Tibial nerve (tissue), 4 donors: ENCODE measurements at places on chromosomes 6 and 20.

GRCh38 chr6:111184827-111185532 is 97.7 kb downstream of the SLC16A10 start:
- DNase-seq, result no peak

DNA sequence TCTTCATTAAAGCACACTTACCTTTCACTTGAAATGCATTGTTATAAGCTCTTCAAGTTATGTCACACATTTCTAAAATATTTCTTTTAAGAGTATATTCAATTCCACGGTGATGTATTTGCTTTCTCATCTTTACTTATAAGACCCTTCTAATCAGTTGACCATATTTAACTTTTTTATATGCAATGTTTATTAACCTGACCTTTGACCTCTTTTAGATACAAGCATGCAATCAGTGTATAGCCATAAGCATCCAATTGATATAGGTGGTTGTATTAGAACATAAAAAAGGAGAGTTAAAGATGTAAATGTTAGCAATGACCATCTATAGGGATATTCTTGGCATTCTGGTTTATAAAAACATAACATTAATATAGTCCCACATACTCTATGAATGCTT is 9.2 kb downstream of the USP49 start:
- DNase-seq, result no peak

- DNase-seq, result no peak
Observed at GRCh38 chr20:53210931-53211330, 238.8 kb downstream of the TSHZ2 start.

GRCh38 chr6:155434829-155435423 is 20.7 kb downstream of the NOX3 start:
- no peak for DNase-seq

GRCh38 chr6:35432291-35432690 is 19.8 kb upstream of the FANCE start:
- no peak for DNase-seq

DNA sequence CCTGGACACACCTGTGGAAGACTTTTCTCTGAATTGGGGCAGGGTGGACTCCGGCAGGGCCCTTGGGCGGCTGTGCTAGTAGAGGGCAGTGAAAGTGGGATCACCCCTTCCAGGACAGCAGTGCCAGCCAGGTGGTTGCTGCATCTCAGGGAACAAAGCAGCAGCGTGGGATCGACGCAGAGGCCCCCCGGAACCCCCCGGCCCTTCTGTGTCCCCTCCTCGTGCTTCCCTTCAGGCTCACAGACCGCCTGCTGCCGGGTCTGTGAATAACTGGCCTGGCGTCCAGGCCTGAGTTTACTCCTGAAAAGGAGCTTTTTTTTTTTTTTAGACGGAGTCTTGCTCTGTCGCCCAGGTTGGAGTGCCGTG is 8.9 kb upstream of the DNAJC5 start:
- no peak for DNase-seq

GRCh38 chr6:5208471-5208971 is 52.2 kb downstream of the LYRM4 start:
- DNase-seq, result no peak

DNA sequence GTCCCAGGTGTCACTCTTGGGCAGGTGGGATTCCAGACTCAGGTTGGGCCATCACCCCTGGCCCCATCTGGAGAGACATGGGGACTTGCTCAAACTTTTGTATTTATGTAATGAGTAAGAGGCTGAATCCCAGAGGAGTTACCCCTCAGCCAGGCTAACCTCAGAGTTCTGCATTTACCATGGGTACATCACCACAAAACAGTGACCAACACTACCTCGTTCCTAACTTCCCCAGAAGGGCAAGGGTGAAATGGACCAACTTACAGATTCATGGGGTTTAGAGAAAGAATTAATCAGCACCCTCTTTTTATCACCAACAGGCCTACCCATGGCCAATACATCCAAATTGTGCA is 259.9 kb upstream of the MARCKS start:
- no peak for DNase-seq

- no peak for DNase-seq
Observed at GRCh38 chr20:53773792-53774401, 180.3 kb upstream of the ZNF217 start.

DNA sequence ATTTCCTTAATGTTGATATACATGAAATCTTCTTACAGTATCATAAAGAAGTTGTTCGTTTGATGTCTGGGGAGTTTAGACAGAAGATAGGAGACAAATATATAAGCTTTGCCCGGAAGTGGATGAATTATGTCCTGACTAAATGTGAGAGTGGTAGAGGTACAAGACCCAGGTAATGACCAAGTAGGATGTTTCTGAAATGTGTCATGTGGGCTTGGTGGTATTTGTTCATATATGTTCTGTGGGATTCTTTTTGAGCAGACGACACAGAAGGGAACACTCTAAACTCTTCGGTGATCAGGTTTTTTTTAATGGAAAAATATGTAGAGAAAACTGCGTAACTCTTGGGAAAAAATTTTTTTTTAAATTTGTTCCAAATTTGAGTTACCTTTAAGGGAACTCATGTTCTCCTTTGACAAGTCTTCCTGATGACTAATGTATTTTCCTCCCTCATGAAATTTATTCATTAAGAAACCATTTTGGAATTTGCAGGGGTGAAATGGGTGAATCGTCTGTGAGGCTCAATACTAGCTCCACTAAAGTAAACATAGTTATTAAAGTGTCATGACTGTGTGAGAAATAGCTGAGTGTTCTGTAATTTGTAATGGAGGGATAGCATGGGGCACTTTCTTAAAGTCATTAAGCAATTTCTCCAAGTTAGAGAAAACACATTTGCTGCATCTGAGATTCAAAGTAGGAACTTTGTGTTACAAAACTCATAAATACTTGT is 100.6 kb downstream of the MAP3K4 start:
- DNase-seq, result no peak

- no peak for DNase-seq
Observed at GRCh38 chr6:99378636-99379035, 15.4 kb downstream of the COQ3 start.

DNA sequence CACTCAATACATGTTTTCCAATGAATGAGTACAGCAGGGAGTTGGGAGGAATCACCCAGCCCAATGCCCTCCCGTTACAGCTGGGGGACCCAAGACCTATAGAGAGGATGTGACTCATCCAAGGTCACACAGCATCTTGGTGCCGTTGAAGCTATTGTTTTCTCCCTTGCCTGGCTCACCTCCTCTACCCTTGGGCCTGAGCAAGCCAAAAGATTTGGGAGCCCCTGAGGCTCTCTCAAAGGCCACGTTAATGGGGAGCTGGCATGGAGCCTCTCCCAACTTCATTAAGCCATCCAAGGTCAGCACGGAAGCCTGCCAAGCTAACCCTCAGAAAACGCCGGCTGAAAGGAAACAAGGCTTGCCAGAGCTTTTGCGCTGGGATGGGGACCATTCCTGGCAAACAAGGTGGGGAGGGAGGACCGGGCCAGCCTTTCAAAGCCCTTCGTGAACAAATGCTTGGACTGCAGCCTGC is 30.4 kb downstream of the KCNB1 start:
- no peak for DNase-seq

DNA sequence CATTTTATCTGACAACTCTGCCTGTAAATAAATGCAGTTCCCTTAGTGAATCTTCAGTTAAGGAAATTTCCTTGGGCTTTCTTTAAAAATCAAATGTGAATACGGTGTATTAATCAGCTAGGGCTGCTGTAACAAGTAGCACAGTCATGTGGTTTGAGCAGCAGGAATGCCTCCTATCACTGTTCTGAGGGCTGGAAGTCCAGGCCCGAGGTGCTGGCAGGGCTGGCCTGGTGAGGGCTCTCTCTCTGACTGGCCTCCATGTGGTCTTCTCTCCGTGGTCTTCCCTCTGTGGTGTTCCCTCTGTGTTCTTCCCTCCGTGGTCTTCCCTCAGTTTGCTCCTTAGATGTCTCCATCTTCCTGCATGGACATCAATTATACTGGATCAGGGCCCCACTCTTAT is 124.1 kb downstream of the SMOC2 start:
- DNase-seq, result no peak

DNA sequence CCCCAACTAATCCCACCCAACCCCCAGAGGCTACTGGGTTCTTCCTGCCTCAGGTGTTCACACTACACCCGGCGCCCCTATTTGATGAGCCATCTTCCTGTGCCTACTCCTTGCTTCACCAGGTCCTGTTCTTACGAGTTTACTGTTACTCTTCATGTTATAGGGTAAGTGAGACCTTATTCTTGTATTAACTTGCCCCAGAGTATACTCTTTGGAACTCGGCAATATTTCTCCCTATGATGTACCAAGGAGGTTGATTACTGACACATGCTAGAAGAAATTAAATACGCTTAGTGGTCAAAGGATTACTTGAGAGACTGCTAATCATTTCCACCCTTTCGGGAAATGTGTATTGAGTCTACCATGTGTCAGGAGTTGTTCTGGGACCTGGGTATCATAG is 8.9 kb downstream of the RING1 start:
- no peak for DNase-seq

GRCh38 chr6:113495521-113495920 is 361.6 kb upstream of the MARCKS start:
- no peak for DNase-seq

DNA sequence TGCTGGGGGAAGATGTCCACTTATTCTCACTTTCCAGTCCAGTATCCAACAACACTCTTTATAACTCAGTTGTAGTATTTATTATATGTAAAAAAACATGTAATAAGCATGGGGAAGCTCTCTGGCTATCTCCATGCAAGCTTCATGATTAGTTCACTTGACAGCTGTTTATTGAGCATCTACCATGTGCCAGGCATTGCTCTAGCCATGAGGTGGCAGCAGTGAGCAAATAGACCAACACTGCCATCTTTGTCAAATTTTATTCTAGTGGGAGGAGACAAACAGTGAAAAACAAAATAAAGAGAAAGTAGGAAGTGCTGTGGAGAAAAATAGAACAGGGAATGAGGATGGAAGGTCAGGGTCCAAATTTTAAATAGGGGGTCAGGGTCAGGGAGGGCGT is 131.8 kb downstream of the CFAP61 start:
- DNase-seq, result no peak

DNA sequence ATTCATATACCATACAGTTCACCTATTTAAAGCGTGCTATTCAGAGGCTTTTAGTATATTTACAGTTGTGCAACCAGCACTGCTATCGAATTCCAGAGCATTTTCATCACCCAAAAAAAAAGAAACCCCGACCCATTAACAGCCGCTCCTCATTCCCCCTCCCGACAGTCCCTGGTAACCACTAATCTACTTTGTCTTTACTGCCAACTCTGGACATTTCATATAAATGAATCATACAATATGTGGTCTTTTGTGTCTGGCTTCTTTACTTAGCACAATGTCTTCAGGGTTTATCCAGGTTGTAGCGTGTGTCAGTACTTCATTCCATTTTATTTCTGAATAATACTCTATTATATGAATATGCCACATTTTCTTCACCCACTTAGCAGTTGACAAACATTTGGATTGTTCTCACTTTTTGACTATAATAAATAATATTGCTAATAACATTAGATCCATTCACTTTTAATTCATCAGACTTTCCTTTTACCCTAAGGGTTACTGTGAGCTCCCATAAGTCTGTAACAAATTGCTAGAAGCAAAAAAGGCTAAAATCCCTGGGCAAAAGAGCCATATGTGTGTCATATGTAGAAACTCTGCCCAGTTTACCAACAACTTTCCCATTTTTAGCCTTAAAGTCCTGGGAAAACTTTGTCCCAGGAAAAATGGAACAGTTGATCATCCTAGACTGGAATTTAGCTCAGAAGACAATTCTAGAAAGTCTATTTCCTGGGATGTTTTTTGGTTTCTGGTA is 23.2 kb upstream of the ROS1 start:
- DNase-seq, result no peak

GRCh38 chr6:81769824-81770223 is 17.3 kb upstream of the TENT5A start:
- no peak for DNase-seq

DNA sequence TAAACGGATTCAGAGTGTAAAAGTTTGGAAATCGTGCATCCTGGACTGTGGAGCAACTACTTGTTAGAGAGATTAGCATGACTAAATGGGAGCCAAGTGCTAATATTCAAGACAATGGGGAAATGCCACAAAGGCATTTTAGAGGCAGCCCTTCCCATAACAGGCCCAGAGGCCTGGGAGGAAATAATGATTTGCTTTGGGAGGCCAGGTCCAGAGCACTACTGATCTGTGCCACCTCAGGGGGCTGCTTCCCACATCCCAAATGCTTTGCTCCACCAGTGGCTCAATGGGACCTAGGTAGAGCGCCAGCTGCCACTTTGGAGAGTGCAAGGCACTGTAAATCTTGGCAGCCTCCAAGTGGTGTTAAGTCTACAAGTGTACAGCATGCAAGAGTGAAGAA is 91.9 kb upstream of the HSF2 start:
- DNase-seq, result no peak

DNA sequence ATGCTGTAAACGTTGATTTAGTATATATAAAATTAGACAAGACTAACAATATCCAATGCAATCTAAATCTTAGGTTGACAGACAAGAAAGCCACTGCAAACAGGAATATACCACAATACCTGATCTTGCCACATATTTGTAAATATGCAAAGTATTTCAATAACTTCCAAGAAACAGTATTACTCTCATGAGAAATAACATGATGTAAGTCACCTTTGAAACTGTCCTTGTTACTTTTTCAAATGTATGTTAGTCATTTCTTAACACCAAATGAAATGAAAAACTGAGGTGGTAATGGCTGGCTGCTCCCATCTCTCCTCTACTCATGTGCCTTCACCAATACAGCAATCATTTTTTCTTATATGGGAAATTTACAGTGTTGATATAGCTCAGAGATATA is 118.7 kb downstream of the ATG5 start:
- DNase-seq, result no peak

DNA sequence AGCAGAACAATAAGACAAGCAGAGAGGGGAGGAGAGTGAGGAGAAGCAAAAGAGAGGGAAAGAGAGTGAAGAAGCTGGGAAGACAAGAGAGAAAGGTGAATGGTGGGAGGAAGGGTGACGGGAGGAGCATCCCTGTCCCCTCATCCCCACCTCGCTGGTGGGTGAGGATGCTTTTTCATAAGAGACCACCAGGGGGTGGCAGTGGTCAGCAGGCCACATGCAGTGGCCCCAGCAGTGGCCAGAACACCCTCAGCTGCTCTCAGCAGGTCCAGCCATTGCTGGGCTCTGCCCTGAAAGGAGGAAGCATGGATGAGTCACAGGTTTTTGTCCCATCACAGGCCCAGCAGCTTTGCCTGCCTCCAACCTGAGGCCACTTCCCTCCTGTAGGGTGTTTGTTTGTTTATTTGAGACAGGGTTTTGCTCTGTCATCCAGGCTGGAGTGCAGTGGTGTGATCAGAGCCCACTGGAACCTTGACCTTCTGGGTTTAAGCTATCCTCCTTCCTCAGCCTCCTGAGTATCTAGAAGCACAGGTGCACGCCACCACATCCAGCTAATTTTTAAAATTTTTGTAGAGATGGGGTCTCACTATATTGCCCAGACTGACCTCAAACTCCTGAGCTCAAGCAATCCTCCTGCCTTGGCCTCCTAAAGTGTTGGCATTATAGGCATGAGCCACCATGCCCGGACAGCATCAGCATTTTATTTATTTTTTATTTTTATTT is 24.0 kb downstream of the FGD2 start:
- DNase-seq, result no peak

GRCh38 chr6:84663866-84664265 is 100.5 kb downstream of the TBX18 start:
- no peak for DNase-seq

GRCh38 chr6:35043381-35044130 is 97.6 kb downstream of the TCP11 start:
- DNase-seq, result no peak
